ENCODE measurements at places on chromosomes 7 and 10.

GRCh38 chr7:33632840-33633525 lies 272.4 kb upstream of the BMPER start:
- no peak for DNase-seq

GRCh38 chr10:94307046-94307615 lies 55.6 kb downstream of the NOC3L start:
- no peak for DNase-seq

- DNase-seq = no peak
Measured at GRCh38 chr7:41809940-41810576, 107.2 kb upstream of the INHBA start.

- DNase-seq = no peak
Measured at GRCh38 chr10:5782174-5782573, 31.1 kb downstream of the GDI2 start.

DNA sequence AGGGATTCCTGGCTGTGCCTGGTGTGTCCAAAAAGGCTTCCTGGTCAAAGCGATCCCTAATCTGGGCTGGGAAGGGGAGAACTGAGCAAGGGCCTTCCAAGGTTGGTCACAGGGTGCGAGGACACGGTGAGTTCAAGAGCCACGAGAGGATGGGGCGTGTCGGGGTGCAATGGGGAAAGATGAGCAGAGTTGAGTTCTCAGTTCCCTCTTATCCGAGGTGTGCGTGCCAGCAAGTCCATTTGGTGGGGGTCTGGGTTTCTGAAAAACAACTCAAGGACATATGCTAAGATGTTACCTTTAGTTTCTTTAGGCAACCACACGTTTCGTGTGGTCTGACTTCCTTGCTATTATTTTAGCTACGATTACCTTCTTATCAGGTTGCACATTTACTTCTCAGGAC lies 1.3 kb downstream of the ZNF775 start:
- DNase-seq = no peak

- peak; percentile 26 for DNase-seq
Measured at GRCh38 chr7:128830231-128831177, at the start of gene FLNC. TSS of gene FLNC (plus strand) at chr7:128830406. CDS start at chr7:128830638, 232 bp downstream.

DNA sequence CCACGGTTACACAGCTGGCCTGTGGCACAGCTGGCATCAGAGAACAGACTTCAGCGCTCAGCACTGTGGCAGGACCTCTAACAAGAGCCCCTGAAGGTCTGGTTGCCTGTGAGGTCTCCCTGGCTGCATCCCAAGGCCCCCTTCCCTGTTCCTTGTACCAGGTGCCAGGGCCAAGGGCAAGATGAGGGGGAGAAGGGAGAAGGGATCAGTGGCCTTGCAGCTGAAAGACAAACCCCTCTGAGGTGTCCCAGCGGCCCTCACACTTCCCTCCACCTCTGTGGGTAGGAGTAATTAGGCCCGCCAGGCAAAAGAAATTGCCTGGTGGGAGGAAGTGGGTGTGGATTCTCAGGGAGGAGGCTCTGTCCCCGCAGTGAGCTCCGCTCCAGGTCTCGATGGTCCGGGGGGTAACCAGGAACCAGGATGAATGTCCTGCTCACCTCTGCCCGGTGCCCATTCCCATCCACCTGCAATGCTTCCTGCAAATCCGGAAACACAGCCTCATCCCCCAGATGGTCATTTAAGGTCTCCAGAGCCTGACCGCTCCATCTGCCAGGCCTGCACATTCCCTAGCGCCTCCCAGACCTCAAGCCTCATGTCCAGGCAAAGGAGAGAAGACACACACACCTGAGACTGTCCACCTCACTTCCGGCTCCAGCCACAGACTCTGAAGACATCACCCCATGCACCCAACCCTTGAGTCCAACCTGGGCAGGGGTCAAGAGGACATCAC lies 22.7 kb downstream of the GRID2IP start:
- DNase-seq = no peak

- no peak for DNase-seq
Measured at GRCh38 chr7:150668472-150668911, 17.0 kb upstream of the GIMAP2 start.

DNA sequence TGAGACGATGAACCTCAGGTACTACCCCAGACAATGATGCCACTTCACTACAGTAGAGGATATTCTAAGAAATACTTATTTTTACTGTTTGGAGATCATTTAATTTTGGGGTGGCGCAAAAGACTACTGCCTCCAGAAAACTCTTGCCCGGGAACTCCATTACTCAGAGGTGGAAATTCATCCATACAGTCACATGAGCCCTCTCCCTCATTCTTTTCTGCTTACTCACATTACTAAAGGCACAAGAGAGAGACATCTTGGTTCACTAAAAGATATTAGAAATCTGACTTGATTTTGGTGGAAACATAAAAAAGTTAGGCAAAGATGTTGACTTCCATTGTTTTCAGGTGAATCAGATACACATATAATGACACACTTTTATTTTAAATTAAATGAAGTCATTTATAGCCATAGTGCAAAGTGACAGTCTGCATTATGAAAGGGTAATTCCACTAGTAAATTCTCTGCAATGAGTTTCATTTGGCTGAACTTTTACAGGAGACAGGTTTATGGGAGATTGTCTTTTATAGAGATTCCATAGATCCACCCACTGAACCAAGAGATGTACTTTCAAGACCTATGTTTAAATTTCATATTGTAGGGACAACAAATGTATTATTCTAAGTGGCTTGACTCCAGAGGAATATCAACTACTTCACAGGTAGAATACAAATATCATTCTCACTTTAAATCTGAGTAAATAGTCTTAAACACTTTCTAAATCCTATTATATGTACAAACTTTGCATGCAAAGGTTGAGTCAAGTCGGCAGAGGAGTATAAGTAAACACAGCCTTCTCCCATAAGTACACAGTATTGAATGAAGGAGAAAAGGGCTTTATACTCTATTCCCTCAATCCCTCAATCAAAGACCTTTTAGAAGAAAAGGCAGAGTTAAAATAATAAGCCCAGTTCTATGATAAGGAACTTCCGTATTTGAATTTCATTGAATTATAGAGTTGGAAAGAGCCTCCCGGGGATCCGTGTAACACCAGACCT lies 18.8 kb downstream of the NEBL start:
- no peak for DNase-seq

DNA sequence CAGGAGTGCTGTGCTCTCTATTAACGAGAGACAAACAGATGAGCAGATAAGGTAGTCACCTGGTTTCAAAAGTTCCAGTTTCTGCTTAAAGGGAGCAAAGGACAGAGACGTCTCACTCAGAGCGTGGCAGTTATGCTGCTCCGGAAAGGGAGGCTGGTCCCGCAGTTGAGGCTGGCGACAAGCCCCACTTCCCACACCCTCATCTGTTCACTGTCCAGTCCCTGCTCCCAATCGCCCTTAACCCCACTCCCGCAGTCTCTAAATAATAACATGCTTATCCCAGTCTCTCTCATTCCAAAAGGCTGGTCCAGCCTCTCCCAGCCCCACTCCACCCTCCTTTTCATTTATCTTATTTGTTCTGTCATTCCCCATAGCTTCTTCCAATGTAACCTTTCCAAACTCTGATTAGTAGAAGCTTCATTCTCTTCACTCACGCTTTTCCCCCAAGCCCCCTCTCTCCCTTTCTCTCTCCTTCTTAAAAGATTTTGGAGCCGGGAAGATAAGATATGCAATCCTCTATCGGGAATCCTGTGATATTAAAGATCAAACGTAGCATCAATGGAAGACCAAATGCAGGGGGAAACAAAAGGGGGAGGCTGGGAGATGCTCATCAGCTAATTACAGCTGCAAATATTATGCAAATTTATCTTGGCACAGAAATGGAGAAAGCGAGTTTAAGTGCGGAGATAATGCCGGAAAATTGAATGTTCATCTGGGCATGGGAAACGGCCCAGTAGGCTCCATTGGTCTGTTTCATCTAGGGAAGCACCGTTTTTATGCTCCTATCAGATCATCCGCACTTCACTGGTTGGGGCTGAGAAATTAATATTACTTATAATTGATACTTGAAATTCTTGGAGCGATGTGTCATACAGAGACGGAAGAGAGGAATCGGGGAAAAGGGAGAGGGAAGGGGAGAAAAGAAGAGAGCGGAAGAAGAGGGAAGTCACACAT lies 16.3 kb upstream of the GATA3 start:
- DNase-seq = no peak

GRCh38 chr10:69375307-69376151 lies 41.2 kb downstream of the TACR2 start:
- DNase-seq = peak; percentile 23

DNA sequence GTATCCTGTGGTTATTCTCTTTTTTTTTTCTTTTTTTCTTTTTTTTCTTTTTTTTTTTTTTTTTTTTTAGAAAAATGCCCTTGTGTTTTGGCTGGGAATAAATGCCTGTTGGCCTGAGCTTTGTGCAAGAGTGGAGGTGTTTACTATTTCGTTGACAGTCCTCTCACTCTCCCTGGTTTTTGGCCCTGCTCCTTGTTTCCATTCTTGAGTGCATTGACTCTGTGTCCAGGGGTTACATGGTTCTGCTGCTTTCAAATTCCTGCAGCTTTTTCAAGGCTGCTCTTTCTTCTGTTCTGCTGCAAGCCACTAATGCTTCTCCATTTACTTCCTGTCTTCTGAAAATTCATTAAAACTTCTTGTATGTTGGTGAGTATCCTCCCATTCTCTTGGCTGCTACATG lies 59.7 kb upstream of the TBX20 start:
- DNase-seq = no peak

DNA sequence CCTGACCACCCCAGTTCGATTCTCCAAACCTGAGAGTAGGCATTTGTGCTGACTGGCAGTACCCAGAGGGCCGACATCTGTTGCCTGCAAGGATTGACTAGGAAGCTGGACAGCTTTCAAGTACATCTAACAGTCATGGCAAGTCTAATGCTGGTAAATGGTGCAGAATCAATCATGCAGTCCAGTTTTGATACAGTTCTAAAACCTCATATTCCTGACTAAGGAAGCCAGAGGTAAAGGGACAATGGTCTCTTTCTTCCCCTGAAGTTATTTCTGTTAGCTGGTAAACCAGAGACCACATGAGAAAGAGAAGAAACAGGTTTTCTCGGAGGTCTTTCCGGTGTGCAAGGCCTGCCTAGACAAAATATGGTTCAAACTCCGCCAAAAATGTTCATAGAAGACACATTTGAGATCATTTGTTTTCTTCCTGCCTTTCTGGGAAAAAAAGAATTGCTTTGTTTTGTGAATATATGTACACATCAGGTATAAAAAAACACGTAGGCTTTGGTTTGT lies 97.1 kb downstream of the WDR37 start:
- no peak for DNase-seq

GRCh38 chr7:11784769-11785536 lies 47.0 kb downstream of the THSD7A start:
- no peak for DNase-seq

DNA sequence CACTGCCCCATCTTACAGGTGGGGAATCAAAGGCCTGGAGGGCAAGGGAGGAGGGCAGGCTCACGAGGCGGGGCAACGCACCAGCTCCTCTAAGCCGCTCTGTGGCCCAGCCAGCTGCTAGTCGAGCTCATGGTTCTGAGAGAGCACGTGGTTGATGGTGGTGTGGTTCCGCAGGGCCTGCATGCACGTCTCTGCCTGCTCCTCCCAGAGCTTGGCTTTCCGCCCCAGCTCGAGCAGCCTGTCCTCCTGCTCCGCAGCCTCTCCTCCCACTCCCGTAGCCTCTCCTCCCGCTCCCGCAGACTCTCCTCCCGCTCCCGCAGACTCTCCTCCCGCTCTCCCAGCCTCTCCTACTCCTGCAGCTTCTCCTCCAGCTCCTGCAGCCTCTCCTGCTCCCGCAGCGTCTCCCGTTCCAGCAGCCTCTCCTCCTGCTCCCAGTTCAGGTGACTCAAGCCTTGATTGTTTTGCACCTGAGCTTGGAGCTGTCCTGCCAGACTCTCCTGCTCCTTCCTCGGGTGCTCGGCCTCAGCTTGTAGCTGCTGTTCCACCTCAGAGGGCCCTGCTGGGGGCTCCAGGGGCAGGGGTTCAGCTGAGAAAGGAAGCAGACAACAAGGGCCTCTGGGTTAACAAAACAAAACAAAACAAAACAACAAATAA lies 19.1 kb upstream of the MTPAP start:
- no peak for DNase-seq

GRCh38 chr7:124992851-124993562 lies 63.4 kb upstream of the POT1 start:
- no peak for DNase-seq

- no peak for DNase-seq
Measured at GRCh38 chr10:97553575-97554031, 19.0 kb upstream of the ANKRD2 start.

DNA sequence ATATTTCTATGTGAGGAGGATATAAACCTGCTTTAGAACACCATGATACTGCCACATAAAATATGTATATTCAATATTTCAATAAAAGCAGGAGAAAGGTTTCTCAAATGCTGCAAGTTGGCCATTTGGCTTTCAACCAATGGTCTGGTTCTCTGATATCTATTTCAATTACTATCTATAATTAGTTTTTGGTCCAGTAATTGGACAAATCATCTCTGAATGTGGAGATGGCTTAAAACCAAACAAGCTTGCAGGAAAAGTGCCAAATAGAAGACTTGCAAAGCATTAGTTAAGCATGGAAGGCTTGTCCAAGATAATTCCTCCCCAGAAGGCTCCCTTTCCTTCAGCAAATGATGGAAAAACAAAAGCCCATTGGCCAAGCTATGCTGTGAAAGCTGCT lies 140.1 kb downstream of the CPEB3 start:
- no peak for DNase-seq

- DNase-seq = peak; percentile 2
Measured at GRCh38 chr10:22086730-22087401, 83.3 kb upstream of the DNAJC1 start.

GRCh38 chr7:45967591-45968157 lies 46.6 kb upstream of the IGFBP3 start:
- DNase-seq = no peak

- peak; percentile 90 for DNase-seq
Measured at GRCh38 chr10:123154092-123154710, at the start of gene BUB3. TSS of gene BUB3 (plus strand) at chr10:123154402. CDS start at chr10:123154918, 516 bp downstream.

GRCh38 chr7:132836746-132837145 lies 245.1 kb downstream of the CHCHD3 start:
- DNase-seq = no peak

GRCh38 chr7:34155220-34155908 lies 250.0 kb downstream of the BMPER start:
- no peak for DNase-seq

GRCh38 chr10:92124616-92125143 lies 166.2 kb downstream of the CPEB3 start:
- no peak for DNase-seq

DNA sequence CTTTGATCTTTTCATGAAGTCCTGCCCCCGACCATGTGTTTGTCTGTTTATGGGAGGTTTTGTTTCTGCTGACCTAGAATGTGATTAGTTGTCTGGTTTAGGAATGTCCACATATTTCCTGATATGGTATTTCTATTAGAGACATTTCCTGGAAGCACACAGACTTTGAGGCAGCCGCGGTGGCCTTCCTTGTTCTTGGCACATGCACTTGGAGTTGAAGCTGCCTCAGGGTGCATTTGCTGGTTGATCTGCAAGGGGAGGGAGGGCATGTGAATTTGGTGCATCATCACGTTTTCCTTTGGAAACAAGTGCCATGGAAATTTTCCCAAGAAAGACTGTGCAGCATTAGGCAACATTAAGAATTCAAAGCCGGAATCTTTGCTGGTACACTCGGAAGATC lies 328.7 kb downstream of the PAXIP1 start:
- DNase-seq = no peak

All from NCI-H524 (cell line).